ENCODE measurements at places on chromosomes 4 and X. TPM values are rescaled to one million over a fixed set of nuclear protein-coding genes. Genes with fewer than 3 reads are reported as not detected.

DNA sequence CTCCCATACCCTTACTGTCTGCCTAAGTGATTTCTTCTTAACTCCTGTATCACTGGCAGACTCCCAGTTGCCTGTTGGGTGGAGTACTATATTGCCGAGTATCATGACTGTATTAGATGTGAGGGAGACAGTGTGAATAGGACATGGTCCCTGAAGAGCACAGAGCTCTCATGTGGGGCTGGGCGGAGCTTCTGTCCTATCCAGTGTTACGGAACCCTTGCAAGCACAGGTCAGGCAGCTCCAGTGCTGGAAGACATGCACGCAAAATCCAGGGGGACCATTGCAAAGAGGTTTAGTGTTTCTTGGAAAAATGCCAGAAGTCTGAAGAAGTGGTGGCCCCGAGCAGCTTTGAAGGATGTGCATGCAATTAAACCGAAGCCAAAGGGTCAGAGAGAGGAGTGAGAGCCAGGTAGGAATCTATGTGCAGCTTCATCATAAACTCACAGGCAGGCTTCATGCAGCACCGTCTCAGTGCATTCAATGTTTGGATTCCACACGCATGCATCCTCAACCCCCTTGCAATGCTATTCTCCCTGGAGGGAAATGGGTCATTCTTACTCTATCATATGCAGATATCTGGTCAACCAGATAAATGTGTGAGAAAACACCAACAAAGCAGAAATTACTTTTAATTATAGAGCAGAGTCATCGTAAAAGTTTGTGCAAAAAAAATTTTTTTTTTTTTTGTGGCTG lies 49.7 kb upstream of the DHRSX start:
- no peak for DNase-seq

DNA sequence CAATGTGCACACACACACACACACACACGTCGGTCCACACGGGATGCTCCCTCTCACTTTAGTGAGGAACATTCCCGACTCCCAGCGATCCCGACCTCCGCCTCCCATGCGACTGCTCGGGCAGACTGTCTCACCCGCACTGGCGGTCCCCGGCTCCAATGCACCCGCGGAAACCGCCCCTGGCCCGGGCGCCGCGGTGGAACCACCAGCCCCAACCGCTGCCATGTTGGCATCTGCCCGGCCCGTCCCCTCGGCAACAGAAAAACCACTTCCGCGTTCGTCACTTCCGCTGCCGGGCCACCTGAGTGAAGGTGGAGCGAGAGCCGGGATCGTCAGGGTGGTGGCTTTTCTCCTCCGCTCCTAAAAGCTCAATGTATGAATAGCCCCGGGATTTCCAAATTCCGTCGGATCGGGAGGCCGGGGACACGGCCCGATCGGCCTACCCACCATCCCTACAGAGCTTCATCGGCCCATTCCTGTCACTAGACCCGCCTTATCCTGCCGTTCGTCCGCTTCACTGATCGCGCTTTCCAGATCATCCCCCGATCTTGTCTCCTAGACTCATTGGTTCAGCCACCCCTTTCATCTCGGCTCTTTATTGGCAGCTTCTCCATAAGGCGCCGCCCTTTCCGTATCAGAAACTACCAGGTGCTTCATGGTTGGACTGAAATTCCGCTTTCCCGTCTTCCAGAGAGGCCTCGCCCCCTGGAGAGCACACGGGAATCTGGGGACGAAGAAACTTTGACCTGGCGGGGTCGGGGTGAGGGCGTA lies at the start of gene SLC35A2:
Gene SLC35A2, minus strand, starts transcription at position 235 of the 771 bp plus-strand sequence. Its CDS starts 10 bp downstream, at position 225.
- DNase-seq = peak; percentile 33

DNA sequence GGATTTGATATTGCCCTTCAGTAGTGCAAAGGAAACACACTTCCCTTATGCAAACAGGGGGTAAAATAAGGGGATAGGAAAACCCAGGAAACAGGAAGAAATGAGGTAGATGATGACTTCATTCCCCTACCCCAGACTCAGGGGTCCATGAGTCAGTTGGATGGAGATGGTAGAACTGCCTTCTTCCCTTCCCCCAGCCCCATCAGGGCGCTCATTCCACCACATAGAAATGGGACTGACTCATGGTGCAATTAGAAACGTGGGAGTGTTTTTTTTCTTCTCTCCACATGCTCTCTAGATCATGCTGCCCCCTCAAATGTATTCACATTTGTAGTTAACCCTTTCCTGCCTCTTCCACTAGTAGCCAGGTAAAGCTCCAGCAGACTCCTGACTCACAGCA lies 23.1 kb upstream of the ARMCX2 start:
- no peak for DNase-seq

DNA sequence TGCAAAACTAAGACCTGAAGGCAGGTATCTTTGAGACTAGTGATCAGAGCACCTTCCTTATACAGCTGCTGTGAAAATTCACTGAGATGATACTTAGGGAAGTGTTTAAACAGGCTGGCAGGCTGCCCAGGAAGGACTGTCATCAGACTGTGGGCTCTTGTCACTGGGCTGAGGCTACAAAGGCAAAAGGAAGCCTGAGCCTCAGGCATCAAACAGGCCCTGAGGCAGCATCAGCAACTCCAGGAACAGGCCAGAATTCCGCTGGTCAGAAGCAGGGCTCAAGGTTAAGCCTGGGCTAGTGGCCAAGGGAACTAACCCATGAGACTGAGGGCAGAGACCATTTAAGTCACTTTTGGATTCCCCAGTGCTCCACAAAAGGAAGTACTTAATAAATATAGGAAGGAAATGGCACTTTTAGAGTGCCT lies 12.8 kb downstream of the PJA1 start:
- no peak for DNase-seq

GRCh38 chr4:140856621-140857062 lies 100.5 kb upstream of the TBC1D9 start:
- DNase-seq = peak; percentile 89

DNA sequence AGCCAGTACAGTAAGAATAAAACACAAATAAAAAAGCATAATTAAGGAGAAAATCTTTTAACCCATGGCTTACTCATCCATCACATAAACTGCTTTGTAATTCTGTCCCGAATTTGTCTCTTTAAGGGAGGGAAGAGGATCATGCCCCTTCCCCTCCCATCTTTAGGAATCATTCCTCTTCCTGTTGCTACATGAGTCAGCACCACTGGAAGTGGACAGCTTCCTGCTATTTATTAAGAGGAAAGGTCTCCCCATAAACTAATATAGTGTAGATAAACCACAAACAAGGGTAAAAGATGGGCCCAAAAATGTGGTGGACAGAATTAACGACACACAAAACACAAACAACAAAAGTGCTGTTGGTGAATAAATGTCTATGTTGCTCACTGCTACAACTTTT lies 75.8 kb downstream of the PPP3CA start:
- no peak for DNase-seq

- DNase-seq = no peak
Measured at GRCh38 chr4:93540562-93540961, 288.0 kb upstream of the ATOH1 start.

- DNase-seq = no peak
Measured at GRCh38 chrX:65532016-65532415, 2.6 kb downstream of the LAS1L start.

The PAGE2 gene
- not detected for total RNA-seq

The KLKB1 gene
- total RNA-seq = 0.20 TPM

The GC gene
- total RNA-seq = not detected

The RBM3 gene
- total RNA-seq = 167 TPM

The ZFP42 gene
- 1.4 TPM for total RNA-seq
